ENCODE measurements at places on chromosomes 6 and 20.

DNA sequence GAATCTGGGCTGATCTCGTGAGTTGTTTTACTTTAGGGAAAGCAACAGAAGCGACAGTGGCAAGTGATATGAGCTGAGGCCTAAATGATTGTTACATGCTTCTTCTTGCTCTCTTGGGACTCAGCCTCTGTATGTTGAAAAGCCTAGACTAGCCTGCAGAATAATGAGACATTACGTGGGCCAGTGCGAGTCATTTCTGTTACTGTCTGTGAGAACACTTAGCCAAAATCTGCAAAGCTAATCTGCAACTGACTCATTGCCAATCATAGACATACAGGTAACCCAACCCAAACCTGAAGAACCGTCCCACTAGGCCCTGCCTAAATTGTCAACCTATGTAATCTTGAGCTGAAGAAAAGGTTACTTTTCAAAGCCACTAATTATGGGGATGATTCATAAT, 77.4 kb upstream of the F13A1 start:
- no peak for DNase-seq

DNA sequence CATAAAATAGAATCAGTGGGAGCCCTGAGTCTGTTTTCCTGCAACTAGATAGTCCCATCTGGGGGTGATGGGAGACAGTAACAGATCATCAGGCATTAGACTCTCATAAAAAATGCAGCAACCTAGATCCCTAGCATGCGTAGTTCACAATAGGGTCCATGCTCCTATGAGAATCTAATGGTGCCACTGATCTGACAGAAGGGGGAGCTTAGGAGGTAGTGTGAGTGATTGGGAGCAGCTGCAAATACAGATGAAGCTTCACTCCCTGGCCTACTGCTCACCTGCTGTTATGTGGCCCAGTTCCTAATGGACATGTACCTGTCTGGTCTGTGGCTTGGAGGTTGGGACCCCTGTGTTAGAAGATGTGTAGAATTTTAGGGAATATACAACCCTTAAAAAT, 904.5 kb upstream of the EPHA7 start:
- DNase-seq: no peak

GRCh38 chr6:168699631-168700295, 258.8 kb downstream of the SMOC2 start:
- no peak for DNase-seq

GRCh38 chr20:16245879-16246278, 327.4 kb downstream of the KIF16B start:
- no peak for DNase-seq

GRCh38 chr6:165178056-165178455, 131.3 kb downstream of the C6orf118 start:
- no peak for DNase-seq

- no peak for DNase-seq
Measured at GRCh38 chr6:128208851-128209580, 308.2 kb upstream of the THEMIS start.

GRCh38 chr6:24110417-24110816, 15.6 kb upstream of the NRSN1 start:
- no peak for DNase-seq

DNA sequence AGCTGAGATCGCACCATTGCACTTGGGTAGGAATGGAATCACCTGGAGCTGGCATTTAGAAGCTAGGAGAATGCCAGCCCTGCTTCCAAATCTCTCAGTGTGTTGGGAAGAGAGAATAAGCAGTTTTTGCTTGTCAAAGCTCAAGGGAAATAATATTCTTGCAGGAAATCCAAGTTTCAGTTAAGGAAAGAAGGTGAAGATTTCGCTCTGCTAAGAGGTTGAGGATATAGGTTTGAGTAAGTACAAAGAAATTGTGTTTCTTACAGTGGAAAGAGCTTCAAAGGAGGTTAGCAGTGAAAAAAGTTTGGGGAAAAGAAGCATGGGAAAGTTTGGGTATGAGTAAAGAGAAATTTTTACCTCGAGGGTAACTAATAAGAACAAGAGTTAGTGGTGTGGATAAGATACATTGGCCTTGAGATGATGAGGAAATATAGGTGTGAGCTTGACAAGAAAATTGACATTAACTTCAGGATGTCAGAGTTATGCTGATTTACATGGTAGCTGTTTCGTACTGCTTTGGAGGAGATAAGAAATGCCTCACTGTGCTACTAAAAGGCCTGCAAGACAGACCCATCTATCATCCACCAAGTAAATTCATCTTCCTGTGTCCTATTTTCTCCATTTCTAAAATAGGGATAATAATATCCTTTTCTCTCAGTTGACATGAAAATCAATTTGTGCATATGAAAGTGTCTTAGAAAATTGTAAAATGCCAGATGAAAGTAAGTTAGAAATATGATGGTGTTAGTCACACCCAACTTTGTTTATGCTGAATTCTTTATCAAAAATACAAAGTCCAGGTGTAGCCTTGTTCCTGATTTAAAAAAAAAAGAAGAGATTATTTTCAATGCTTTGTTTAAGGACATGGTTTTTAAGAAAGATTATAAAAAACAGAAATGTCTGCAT, 12.8 kb upstream of the HINT3 start:
- no peak for DNase-seq

DNA sequence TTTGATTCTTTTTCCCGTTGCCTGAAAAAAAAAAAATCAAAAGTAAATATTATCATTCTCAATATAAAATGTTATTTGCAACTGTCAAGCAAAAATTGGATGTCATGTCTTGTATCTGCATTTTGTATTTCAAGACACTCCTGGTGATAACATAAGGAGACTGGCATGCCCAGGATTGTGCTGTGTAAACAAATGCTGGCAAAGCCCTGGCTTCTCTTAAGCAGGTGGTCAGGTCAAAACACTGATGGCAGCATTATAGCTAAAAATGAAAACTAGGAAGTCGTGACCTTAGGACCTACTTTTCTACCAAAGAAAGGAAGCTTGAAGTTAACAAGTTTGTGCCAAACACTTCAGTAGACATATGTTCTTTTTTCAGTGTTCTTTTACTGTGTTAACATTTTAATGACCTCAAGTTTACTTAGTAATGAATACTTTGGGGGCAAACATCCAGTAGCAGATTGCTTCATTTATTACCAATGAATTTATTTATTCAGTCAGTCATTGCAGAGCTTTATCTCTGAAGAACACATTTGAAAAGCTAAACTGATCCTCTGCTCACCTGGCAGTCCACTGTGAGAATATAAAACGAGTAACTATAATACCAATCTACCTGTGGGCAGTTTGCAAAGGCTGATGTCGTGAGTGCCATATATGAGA, 243.1 kb upstream of the FLRT3 start:
- no peak for DNase-seq

- DNase-seq: no peak
Measured at GRCh38 chr20:33298391-33298790, 15.4 kb downstream of the BPIFB1 start.

- DNase-seq: no peak
Measured at GRCh38 chr6:2748183-2748582, 2.5 kb downstream of the MYLK4 start.

DNA sequence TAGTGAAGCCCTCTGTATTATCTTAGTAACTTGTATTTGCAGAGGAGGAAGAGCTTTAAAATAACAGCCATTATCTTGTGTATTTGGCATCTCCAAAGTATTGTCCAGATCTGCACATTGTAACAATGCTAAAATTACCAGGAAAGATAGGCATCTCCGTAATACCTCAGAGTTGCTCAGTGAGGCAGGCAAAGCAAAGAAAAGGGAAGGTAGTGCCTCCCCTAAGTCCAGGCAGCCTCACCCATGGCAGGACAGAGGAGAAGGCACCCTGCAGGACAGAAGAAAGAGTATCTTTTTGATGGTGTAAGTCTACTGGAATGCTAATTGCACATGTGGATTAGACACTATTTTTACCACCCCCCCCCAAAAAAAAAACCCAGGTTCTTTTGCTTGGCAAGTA, 13.6 kb upstream of the SSTR4 start:
- DNase-seq: no peak

DNA sequence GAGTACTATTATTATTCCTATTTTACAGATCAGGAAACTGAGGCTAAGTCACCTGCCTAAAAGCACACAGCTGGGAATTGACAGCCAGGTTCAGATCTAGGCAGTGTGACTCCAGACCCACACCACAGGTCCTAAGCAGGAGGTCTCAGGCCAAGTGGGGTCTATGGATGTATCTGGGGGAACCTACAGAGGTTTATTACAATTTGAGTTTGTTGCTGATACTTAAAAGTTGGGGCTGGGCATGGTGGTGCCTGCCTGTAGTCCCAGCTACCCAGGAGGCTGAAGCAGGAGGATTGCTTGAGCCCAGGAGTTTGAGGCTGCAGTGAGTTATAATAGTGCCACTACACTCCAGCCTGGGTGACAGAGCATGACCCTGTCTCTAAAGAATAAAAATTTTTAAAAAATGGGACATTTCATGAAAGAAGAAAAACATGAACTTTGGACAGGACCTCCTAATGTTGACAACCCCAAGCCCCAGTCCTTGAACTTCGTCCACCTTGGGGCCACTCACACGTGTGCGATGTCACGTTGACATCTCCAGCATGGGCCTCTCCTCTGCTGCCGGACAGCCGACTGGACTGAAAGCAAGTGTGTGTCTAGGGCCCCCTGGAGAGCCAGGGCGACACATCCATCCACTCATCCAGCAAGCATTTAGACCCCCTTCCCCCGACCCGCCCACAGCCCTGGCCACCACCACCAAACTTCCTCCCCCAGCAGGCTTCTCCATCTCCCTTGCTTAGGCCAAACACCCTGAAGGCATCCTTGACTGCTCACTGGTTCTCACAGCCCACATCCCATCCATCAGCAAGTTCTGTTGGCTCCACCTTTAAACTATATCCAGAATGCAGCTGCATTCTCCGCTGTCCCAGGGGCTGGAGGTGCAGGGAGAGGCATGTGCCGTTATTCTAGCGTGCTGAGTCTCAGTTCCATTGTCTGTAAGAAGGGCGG, 40.0 kb downstream of the NOL4L start:
- no peak for DNase-seq

- DNase-seq: no peak
Measured at GRCh38 chr20:57103146-57103800, 163.2 kb downstream of the BMP7 start.

- DNase-seq: no peak
Measured at GRCh38 chr6:163420289-163420614, 5.7 kb downstream of the QKI start.

- DNase-seq: no peak
Measured at GRCh38 chr20:61303675-61304074, 51.6 kb downstream of the CDH4 start.

DNA sequence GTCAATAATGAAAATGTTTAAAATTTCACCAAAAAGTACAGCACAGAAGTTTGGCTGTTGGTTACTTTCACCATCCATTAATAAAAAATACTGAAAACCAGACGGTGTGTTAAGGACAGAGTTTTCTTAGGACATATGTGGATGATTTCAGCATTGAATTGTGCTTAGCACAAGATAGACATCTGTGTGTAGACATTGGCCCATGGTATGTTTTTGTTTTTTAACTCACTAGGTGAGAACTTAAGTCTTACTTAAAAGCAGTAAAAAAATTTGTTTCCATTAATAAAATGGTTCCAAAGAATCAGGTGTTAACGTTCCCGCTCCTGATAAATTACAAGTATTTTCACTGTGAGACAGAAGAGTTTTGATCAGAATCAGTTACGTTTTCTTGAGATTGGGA, 4.2 kb downstream of the TBPL1 start:
- no peak for DNase-seq

- DNase-seq: no peak
Measured at GRCh38 chr20:35661908-35662307, 2.8 kb downstream of the CPNE1 start.

DNA sequence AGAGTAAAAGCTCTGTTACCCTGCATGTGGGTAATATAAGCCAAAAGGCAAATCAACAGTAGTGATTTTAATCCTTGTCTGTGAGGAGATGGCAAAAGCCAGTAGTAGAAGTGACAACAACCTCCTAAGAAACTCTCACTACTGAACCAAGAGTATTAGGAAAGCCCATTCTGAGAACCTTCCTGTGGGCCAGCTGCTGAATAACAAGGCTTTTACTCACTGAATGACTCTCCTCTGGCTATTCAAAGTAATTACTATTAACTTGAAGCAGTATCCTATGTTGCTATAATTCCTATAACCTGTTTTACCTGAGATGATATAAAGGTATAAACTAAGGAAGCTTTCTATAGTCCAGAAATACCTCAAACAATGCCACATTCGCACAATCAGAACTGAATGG, 55.1 kb downstream of the CHD6 start:
- DNase-seq: no peak

DNA sequence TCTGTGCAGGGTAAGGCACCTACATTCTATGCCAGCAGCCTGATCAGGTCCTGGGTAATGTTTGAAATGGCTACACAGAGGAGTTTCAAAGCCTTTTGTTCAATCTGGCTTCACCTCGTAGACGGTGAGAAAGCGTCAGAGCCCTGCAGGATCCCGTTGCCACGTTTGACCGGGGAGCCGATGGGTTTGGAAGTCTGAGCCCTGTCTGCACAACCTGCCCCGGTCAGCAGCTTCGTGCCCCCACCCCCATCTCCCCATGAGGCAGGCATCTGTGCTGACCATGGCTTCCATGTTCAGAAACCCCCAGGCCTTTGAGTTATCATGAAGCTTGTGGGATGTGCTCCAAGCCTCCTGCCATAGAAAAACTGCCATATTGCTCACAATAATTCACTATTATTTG, 63.9 kb downstream of the PTPN1 start:
- no peak for DNase-seq

- no peak for DNase-seq
Measured at GRCh38 chr20:58194175-58194791, 34.2 kb downstream of the ANKRD60 start.

GRCh38 chr20:60718743-60719480, 533.1 kb upstream of the CDH4 start:
- no peak for DNase-seq

- no peak for DNase-seq
Measured at GRCh38 chr6:20696676-20697075, 162.4 kb downstream of the CDKAL1 start.

GRCh38 chr6:83709748-83710050, 798 bp upstream of the SNAP91 start:
- no peak for DNase-seq

DNA sequence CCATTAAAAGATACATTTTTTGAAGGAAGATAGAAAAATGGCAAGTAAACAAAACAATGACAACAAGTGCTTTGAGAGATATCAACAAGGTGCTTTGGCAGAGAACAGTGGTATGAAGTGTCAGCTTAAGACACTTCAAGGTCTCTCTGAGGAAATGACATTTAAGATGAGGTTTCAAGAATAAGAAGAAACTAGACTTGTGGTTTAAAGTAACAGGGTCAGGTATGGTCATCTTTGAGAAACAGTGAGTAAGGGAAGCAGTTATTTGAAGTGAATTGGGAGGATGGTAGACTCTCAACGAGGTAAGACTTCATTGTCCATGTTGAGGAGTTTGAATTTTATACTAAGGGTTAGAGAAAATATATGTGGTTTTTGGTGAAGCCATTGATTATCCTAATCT, 77.8 kb downstream of the SYCP2L start:
- DNase-seq: no peak

Data from esophagus squamous epithelium (tissue), 5 donors.